ENCODE measurements at places on chromosomes 12 and 14.

DNA sequence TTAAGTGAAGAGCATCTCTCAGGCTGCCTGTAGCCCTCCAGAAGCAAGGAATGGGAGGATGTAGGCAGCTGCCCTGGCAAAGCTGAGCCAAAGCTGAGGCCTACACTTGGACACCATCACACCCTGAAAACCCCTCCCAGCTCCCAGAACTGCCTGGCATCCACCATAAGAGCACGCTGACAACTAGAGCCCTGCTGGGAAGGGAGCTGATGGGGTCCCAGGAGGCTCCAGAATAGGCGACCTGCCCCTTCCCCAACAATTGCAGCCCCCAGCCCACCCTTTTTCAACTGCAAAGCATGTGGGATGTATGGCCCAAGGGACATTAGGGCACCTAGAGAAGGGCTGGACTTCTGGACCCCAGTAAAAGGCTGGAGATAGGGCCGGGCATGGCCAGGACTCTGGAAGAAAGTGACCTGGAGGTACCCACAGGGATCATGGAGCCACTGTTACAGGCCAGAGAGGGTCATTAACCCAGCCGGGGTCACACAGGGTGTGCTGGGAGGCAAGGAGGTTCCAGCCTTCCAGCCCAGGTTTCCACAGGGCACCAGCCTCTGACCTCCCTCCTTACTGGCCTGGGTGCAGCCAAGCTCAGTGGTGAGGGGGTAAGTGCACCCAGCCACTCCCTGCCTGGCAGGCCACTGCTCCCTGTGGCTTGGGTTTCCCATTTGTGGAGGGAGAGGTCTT lies 27.8 kb downstream of the FAM222A start:
- no peak for DNase-seq

- no peak for DNase-seq
Observed at GRCh38 chr12:13197526-13198143, 1.1 kb downstream of the EMP1 start.

GRCh38 chr14:31580234-31580633 lies 19.0 kb downstream of the NUBPL start:
- no peak for DNase-seq

DNA sequence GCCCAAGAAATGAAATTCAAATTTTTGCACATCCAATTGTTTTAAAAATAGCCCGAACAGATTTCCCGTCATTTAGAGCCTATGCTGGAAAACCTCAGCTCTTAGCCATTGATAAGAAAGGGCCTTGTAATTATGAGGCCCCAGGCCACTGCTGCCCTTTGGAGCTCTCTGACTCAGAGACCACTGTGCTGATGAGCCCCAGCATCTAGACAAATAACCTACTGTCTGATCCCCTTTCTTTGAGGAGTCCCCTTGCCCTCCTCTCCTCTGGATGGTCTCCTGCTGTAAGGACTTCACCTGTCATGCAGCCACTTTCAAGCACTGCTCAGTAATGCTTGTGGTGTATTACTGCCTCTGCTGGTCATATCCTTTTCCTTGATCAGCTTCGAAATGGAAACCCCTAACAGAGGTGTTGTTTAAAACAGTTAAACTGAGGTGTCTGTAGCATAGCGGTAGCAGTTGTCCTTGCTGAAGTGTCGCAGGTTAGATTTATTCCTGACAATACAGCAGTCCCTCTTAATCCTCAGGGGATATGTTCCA lies 159.9 kb upstream of the SRRM4 start:
- no peak for DNase-seq

GRCh38 chr14:39025810-39026627 lies 77.0 kb downstream of the SEC23A start:
- DNase-seq = no peak
